ENCODE measurements at places on chromosomes 1 and 21.

GRCh38 chr1:91653183-91653582 is 152.5 kb downstream of the CDC7 start:
- DNase-seq = no peak

- DNase-seq = no peak
These were observed 33.6 kb downstream of the RUNX1 start for GRCh38 chr21:35015435-35016024.

DNA sequence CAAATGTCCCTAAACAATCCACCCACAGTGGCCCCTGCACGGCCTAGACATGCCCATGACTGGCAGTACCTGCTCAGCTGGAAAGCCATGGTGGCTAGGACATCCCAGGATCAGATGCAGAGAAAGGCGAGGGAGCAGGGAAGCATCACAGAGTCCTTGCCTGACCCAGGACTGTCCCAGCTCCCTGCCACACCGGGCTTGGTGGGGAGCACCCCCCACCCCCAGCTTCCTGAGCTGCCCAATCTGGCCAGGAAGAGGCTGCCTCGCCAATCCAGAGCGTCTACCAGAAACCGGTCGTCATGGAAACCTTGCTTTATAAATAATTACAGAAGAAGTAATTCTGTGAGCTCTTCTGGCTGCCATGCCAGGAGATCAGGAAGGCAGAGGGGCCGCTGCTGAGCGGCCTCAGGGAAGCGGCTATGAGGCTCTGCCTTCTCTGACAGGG is 34.8 kb downstream of the ACOT7 start:
- DNase-seq = peak; percentile 68

DNA sequence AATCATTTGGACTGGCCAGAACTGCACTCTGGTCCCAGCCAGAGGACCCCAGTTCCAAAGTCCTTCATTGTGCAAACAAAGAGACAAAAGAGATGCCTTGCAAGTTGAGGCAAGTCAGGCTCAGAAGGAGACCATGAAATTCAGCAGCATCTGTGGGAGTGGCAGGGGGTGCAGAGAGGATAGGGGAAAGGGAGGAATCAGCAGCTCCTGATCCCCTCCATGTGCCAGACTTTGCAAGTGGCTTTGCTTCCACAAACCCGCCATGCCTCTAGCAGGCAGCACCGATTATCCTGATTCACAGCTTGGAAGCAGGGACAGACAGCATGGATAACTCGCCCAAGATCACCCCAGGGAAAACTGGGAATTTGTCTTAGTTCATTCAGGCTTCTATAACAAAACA is 2.1 kb upstream of the CAPN9 start:
- DNase-seq = no peak

DNA sequence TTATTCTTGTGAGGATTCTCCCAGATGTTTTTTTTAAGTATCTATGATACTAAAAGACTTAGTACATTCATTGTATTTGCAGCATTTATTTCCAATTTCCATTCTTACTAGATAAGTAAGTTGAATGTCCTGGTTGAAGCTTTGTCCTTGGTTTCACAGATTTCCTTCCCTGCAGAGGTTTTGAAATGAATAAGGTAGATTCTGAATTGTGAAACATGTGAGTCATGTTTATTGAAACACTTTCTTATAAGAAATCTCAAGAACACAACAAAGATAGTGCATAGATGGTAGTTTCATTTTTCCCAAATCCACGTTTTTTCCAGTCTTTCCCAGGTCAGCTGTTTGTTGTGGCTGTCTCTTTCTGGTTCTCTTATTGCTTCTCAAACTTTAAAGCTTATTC is 24.8 kb downstream of the GABPA start:
- no peak for DNase-seq

DNA sequence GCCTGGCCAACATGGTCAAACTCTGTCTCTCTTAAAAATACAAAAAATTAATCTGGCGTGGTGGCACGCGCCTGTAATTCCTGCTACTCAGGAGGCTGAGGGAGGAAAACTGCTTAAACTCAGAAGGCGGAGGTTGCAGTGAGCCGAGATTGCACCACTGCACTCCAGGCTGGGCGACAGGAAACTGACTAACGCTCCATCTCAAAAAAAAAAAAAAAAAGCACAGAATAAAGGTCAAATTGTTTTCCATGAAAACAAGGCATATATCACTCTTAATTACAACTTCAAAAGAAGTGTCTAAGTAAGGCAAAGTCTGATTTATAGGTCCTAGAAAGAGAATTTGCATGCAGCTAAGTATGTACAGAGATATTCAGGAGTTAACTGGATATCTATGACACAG is 25.6 kb downstream of the EYA3 start:
- no peak for DNase-seq

GRCh38 chr1:234918961-234919761 is 209.5 kb downstream of the TOMM20 start:
- DNase-seq = no peak

GRCh38 chr1:63245186-63245585 is 77.2 kb upstream of the FOXD3 start:
- DNase-seq = no peak

- no peak for DNase-seq
These were observed 2.6 kb upstream of the DVL1 start for GRCh38 chr1:1351511-1352427.

DNA sequence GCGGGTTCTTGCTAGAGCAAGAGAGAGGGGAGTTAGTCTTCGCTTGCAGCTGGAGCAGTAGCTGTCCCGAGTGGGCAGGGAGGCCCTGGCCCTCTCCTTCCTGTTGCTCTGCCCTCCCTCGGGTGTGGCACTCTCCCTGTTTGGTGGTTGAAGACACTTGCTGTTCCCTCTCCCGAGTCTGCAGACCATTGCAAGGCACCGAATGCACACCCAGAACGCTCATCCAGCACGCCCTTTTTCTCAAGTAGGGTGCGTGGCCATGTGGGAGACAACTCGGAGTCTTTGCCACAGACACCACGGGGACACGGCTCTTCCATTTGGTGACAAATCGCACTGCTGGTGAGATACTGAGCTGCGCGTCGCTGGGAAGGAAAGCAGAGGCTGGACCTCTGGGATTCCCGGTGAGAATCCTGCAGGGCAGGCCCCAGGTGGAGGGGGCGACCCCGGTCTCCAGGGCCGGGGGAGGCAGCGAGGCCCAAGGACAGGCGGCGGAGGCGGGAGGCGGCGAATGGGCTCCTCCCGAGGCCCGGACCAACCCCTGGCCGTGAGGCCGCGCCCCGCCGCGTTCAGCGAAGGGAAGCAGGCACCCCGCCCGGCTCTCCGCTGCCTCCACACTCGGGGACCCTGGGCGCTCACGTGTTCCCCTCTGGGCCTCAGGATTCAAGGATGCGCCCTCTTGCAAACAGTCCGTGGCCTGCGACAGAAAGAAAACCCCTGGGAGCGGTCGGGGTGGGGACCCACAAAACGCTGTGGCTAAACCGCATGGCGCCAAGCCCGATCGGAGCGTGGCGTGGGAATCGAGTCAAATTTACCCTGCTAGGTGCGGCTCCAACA is 10.4 kb upstream of the TMEM200B start:
- DNase-seq = no peak

All from lower lobe of right lung (tissue), 2 donors.